IMR-90 (cell line): ENCODE measurements at places on chromosomes 7 and 10. TPM values are rescaled to one million over a fixed set of nuclear protein-coding genes. Genes with fewer than 3 reads are reported as not detected.

DNA sequence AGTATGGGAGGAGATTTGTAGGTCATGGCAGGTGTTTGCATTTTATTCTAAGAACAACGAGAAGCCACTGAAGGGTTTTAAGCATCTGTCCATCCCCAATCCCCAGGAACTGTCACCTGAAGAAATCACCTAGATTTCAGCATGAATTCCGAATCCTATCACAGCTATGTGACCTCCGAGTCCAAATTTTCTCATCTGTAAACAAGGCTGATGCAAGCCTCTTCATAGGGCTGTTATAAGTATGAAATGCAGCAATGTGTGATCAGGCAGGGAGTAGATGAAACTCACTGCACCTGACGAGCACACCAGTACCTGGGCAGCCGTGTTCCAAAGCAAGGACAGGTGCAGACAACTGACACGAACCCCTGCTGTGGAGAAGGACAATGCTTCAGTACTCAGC lies 14.0 kb downstream of the HABP2 start:
- DNase-seq: no peak

The CTAGE4 gene
- not detected in 2 replicates for total RNA-seq

DNA sequence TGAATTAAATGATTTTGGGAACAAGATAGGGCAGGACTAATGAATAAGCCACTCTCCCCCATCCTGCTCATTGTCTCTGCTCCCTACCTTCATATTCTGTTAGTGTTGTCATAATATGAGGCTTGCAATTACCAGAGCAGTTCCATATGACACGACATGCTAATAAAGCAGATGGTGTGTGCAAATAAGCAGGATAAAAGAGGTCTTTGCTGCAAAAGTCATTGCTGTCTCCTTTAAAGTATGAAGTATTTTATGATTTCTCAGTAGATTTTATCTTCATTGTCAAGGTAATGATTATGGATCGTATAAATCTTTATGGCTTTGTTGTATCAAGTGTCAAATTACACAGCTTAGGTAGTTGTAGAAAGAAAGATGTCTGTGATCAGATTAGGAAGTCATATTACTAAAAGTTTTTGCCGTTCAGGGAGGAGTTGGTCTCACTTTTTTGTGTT lies 114.8 kb downstream of the SDK1 start:
- DNase-seq: no peak

The KLLN gene
- total RNA-seq: 0.36 and 0.56 TPM in 2 replicates
